GM13977 (cell line): ENCODE measurements at places on chromosomes 7 and 10.

DNA sequence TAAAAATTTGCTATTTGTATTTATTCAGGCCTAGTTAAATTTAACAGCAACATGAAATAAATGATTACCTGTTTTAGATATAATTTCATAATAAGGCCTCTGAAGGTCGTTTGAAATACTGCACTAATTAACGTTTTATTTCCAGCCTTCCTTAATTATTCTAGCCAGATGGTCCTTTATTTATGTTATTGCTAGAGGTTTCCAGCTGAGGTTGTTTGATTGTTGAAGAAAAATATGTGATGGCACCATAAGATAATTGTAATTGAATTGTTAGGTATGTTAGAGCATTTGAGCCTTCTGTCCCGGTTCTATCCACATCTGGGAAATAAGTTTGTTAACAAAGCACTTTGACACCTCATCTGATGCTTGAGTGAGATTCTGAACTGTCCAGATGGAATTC, 556.1 kb downstream of the ATRNL1 start:
- no peak for DNase-seq

DNA sequence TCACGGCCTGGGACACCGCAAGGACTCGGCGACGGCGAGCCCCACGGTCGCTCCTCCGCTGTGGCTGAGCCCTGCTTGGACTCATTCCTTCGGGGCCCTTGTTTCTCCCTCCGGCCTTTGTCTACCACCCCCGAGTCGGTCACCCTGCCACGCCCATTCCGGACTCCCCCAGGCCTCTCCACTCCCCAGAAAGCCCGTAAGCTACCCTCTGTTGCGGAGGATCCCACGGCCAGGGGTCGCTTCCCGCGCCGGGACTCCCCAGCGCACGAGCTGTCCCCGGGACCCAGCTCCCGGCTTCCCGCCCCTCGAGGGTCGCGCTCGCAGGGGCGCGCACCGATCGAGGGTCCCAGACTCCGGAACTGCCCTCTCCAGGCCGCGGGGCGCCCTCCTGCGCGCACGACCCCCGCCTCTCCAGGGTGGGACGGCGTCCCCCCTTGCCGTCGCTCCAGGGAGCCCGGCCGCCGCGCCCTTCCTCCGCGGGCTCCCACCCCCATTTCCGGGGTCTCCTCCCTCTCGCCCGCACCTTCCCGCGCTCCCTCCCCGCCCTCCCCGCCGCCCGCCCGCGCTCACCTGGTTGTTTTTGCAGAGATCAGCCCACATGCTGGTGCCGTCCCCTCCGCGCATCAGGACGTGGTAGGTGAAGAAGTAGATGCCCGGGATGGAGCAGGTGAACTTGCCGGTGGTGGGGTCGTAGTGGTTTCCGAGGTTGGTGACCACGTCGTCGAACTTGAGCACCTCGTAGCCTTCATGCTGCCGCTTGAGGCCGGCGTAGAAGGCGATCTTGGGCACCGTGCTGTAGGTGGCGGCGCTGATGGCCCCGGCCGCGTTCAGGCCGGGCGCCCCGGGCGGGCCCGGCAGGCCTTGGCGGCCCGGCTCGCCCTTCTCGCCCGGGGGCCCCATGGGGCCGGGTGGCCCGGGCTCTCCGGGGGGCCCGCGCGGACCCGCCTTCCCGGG, 1.5 kb downstream of the C1QL3 start:
- peak; percentile 55 for DNase-seq

DNA sequence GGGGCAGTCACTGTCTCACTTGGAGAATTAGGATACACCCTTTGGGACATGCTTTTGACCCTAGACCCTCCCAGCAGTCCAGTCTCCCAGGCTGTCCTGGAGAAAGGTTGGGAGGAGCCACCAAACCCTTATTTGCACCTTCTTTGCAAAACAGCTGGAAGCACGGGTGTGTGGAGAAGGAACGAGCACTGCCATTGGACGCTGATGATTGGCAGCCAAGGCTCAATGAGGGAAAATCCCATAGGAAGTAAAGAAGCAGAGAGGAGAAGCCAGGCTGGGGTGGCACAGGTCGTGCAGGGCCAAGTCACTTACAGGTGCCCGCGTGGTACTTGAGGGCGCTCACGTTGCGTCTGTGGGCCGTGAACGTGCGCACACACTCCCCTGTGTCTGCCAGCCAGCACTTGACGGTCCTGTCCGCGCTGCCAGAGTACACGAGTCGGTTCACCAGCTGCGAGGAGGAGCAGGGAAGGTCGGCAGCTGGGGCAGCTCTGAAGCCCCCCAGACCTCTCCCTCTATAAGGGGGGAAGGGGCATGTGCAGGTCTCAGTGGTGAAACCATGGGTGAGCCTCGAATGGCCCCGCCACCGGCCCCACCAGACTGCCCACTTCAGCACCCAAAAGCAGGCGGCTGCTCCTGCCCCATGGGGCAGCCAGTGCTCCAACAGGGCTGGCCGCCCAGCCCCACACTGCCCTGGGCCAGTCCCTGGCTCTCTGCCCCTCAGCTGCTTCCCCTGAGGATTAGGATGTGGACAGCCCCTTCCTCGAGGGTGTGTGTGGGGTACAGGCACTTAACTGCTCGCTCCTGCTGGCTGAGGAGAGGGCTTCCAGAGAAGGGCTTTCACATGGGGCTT, 24.8 kb downstream of the WDR86 start:
- no peak for DNase-seq

DNA sequence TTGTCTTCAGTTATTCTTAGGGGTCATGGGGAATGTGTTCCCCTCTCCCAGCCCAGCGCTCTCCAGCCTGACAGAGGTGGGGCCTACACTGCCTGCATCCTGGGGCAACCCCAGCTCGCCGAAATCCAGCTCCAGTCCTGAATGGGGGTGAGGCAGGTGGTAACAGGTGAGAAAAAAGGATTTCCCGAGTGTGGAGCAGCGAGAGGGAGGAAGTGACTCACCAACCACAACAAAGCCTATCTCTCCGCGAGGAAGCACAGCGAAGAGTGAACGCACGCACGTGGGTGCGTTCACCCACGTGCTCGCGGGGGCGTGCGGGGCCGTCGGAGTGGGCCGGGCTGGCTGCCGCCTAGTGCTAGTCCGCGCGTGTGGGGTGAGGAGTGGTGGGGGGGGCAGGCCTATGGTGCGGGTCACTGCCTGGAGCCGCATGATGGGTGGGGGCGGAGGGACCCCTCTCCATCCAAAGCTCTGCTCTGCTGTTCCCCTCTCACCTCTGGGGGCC, 855 bp upstream of the PALD1 start:
- peak; percentile 67 for DNase-seq

DNA sequence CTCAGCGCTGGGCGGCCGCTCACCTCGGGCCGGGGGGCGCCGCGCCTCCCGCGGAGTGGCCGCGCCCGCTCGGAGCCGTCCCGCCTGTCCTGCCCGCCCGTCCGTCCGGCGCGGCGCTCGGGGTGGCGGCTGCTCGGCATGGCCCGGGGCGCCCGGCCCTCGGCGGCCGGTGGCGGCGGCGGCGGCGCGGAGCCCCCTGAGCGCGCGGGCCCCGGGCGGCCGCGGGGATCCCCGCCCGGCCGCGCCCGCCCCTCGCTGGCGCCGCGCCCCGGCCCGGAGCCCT, 338 bp downstream of the SDK1 start:
- no peak for DNase-seq

DNA sequence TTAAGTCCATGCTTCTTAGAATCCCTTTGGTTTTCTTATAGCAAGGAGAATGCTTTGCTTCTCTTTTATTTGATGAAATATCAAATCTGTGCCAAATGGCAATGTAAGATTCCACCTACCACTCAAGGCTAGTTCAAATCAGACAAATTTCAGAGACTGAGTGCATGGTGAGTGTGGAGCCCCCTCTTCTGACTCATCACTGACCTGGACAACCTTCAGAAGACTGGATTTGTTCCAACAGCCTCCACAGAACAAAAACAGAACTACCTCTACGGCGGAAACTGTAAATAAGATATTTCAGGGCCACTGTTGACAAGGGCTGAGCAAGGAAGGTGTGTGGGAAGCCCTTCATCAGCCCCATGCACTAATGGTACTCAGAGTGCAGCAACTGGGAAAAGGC, 21.1 kb downstream of the NCAPG2 start:
- DNase-seq: no peak

DNA sequence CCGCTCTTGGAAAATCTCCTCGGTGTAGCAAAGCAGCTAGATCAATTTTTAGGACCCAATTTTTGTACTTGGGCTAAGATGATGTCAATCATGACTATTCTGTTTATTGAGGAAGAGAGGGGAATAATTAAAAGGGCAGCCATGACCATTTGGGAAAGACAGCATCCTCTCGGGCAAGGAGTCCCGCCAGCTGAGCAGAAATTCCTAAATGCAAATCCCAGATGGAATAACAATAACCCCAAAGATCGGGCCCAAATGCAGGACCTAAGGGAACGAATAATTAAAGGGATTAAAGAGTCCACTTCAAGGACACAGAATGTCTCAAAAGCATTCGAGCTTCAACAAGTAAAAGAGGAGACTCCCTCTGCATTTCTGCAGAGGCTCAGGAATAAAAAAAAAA, 18.7 kb downstream of the COL17A1 start:
- no peak for DNase-seq

DNA sequence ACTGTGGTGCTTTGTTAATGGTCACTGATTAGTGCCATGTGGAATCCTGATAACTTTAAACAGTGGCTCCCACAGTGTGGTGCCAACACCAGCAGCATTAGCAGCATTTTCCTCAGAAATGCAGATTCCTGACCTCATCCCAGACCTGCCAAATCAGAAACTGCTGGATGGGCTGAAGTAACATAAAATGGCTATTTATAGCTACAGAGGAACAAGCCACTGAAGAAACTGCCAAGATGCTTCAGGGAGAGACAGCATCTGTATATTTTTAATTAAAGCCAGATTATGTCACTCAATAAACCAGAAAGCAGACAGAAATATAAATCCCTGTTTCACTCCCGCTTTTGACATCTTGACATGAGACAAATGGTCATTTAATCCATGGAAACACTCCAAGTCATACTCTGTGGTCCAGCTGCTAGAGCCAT, 178.5 kb downstream of the AMPH start:
- no peak for DNase-seq

DNA sequence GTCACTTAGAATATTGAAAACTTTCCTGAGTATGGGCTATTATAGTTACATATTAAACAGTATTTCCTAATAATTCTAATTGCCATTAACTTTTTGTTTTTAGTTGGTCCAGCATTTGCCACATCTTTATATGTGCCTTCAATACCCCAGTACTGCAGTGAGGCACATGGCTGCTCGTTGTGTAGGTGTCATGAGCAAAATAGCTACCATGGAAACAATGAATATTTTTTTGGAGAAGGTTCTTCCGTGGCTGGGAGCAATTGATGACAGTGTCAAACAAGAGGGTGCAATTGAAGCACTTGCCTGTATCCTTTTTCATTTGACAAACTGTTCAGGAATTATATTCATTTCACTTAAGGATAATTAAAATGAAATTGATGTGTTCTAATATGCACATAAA, 72.7 kb downstream of the BTAF1 start:
- DNase-seq: no peak

DNA sequence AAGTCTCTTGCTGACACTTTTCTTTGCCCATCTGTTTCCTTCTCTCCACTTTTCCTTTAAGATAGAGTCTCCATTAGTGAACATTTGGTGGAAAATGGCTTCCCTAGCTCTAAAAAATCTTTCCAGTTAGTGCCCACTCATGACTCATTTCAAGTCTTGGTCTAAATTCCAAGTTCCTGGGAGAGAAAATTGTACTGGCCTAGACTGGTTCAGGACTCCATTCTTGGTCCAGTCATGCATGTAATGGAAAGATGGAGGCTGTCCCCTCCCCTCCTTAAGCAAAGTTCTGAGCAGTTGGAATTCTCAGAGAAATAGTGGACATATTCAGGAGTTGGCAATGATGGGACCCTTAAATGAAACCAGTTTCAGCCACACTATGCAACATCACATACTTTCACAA, 3.8 kb upstream of the ALDH18A1 start:
- no peak for DNase-seq

GRCh38 chr7:158655507-158655906, 49.1 kb downstream of the NCAPG2 start:
- no peak for DNase-seq

GRCh38 chr7:2623698-2624014, 8.1 kb upstream of the TTYH3 start:
- DNase-seq: no peak

GRCh38 chr10:130364631-130365411, 228.6 kb downstream of the GLRX3 start:
- no peak for DNase-seq

DNA sequence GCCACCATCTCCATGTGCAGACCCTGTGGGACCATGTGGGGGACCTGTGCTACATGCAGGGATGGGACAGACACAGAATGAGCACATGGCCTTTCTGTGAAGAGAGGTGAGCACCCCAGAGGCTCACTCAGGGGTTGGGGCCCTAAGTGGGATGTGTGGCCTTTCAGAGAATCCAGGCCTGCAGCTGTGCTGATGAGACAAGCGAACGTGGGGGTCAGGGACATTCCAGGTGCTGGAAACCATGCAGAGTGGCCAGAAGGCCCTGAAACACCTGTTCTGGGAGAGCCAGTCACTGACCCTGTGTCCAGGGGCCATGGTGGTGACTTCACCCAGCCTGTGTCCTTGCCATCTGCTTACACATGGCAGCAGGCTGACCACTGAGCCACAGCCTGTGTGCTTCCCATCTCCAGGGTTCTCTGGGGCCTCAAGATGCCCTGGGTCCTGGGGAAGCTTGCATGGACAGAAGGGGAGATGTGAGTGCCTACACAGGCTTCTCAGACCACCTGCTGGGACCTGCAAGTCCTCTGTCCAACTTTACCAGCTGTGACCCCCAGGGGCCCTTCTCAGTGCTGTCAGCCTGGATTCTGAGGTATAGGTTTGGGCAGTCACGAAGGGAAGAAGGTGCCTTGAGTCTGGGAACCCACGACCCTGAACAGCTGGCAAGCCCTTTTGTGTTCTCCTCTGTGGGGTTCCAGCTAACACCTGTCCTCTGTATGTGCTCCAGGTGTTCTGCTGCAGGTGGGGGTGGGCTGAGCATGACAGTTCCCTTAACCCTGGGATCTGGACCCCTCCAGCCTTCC, 17.6 kb downstream of the RAMP3 start:
- DNase-seq: no peak

DNA sequence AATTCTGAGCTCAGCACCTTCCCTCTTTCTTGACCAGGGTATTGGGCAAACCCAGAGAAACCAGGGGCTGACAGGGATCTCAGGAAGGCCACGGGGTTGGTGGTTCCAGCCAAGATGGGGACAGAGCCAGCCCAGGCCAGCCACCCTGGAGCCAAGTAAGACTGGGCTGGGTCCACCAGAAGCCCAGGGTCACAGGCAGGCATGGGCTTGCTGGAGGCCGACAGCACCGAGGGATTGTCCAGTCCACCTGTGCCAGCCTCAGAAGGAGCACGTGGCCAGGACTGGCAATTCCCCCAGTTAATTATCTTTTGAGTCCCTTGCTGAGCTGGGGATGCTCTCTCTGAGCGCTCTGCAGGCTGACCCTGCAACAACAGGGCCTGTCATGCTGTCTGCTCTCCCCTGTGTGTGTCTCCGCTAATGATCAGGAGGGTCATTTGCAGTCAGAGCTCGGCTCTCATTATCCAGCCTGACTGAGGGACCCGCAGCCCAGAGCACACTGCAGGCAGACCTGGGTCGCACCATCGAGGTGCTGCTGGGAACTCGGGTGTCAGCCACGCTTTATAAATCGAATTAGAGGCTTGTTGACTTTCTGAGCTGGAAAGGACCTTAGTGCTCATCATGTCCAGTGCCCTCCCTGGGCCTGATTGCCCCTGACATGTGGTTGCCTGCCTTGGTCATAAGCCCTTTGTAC, 69.5 kb upstream of the PPIF start:
- DNase-seq: no peak

- peak; percentile 9 for DNase-seq
Measured at GRCh38 chr10:101839002-101839401, 4.6 kb downstream of the KCNIP2 start.

- DNase-seq: no peak
Measured at GRCh38 chr7:89183712-89184111, 388.2 kb upstream of the TEX47 start.
